ENCODE measurements at places on chromosomes 5 and 9.

- no peak for DNase-seq
Observed at GRCh38 chr5:44396312-44396711, 7.1 kb upstream of the FGF10 start.

- no peak for DNase-seq
Observed at GRCh38 chr5:146873186-146873917, 5.2 kb downstream of the PPP2R2B start.

- DNase-seq: no peak
Observed at GRCh38 chr5:158943057-158943456, 156.7 kb downstream of the EBF1 start.

- DNase-seq: no peak
Observed at GRCh38 chr5:36629729-36630128, 23.3 kb downstream of the SLC1A3 start.

GRCh38 chr5:141494761-141495452 is 6.0 kb downstream of the PCDHGC5 start:
- no peak for DNase-seq
